Stimulated activated CD8-positive, alpha-beta memory T cell treated with anti-CD3 and anti-CD28 coated beads, Interleukin-2, amount 100 ng/mL, for 48 hours (primary cell): ENCODE measurements at places on chromosomes 2 and 18.

GRCh38 chr2:191824398-191824797 lies 22.5 kb downstream of the CAVIN2 start:
- DNase-seq: no peak

GRCh38 chr2:2719781-2720180 lies 388.7 kb upstream of the MYT1L start:
- DNase-seq: no peak

DNA sequence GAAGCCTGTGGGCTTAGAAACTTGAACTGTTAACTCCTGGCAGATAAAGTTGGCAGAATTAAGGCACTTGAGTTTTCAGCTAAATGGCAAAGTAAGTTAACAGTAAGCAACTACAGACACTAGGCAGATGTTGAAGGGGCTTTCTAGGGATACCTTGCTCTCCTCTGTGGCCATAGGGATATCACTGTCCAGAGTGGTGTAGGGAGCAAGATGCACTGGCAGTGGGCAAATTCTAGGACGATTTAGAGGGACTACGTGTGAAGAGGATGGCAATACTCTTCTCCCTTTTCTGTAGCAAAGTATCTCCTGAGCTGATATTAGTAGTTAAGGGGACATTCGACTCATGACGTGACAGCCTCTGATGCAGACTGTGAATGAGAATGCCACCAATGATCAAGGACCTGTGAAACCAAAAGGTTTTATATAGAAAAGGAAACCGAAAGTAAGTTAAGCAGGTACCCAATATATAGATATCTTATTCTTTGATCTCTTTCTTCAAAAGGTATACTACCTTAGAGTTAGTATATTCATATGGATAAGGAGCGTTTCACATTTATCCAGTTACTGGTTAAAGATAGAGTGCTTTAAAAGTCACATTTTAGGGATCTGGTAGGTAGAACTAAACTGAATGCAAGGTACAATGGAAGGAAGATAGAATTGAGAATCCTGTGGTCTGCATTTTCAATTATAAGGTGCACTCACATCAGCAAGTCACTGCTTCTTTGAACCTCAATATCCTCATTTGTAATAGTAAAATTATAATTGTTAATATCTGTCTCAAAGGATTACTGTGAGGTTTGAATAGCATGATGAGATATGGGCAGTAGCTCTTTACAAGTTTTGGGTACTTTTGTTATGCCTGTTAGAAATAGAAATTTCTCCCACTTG lies 106.4 kb downstream of the KCNH7 start:
- no peak for DNase-seq

DNA sequence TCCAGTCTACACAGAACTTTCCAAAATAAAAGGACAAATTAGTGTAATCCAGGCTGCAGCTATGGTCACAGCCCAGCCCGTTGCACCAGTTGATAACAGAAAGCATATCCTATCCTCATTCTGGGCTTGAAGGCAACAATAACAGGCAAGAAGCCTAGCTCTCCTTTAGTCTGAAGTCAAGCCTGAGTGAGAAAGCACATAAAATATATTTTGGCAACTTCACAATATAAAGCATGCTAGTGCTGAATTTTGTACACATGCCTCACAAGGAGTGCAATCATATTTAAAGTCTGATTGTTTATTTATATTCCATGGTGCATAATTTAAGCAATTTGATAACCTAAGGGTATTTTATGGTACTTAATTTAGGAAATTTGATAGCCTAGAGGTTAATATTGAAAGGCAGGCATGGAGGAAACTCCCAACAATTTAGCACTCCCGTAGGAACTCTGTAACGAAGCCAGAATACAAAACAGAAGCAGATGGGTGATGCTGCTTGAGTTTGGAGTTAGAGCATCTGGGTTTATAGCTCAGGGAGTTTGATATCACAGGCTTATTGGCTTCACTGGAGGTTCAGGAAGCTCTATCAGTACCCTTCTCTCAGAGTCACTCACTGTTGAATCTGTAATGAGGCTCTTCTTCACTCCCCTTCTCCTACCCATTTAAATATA lies 1199.1 kb upstream of the GYPC start:
- DNase-seq: no peak

DNA sequence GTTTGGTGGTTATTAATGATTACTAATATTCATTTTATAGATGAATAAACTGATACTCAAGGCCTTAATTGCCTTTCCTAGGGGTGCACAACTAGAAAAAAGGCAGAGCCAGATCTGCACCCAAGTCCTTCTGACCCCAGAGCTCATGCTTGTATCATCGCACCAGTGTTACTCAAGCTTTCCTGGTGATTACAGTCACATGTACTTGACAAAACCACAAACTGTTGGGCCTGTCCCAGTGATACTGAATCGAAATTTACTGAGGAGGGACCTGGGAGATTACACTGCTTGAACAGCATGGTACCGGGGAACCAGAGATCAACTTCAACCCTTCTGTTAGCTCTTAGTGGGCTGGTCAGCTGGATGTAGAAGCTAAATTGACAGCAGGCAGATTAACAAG lies 33.7 kb downstream of the FASTKD2 start:
- no peak for DNase-seq

DNA sequence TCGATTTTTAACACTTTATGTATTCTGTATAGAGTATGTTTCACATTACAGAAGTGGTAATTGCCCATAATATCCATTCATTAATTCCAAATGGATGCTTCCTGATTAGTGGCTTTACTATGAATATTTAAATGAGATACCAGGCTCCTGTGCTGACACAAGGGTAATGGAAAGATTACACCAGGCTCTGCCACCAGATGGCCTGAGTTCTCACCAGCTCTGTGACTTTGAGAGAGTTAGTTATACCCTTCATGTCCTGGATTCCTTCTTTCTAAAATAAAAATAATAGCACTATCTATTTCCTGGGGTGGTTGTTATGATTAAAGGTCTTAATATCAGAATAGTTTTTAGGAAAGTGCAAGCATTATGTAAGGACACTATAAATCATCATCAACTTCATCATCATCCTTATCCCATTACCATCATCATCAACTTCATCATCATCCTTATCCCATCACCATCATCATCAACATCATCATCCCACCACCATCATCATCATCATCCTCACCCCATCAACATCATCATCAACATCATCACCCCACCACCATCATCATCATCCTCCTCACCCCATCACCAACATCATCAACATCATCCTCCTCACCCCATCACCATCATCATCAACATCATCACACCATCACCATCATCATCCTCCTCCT lies 151.8 kb downstream of the DNER start:
- DNase-seq: no peak

GRCh38 chr2:31788273-31788672 lies 207.5 kb upstream of the SRD5A2 start:
- no peak for DNase-seq

GRCh38 chr2:219056896-219057708 lies 3.6 kb downstream of the IHH start:
- DNase-seq: no peak

GRCh38 chr2:153917570-153917969 lies 45.8 kb downstream of the GALNT13 start:
- no peak for DNase-seq

DNA sequence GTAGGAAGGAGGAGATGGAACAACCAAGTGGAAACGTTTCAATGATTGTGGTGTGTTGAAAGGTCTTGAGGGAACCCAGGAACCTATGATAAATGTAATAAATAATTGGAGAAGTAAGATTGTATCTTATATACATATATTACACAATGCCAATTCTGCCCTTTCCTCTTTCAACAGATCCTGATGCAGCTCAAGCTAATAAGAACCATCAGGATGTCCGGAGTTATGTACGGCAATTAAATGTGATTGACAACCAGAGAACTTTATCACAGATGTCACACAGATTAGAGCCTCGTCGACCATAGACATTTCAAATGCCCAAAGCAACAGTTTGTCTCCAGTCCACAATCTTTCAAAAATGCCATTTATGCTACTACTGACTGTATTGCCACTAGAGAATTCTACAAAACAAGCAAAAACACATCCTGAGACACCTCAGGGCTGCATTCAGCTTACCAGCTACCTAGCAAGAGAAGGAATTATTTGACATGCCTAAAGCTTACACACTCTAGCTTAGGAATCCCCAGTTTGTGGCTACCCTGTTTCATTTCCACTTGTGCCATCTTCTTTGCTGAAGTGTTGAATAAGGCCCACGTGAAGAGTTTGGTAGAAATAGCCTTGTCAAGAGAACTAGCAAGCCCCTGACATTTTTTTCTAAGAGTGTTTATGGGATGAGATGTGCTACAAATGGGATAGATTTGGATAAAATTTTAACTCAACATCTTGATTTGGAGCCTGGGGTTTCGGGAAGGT lies 24.0 kb upstream of the MAP3K20 start:
- DNase-seq: no peak

GRCh38 chr18:70659036-70659925 lies 370.4 kb downstream of the SOCS6 start:
- DNase-seq: no peak

DNA sequence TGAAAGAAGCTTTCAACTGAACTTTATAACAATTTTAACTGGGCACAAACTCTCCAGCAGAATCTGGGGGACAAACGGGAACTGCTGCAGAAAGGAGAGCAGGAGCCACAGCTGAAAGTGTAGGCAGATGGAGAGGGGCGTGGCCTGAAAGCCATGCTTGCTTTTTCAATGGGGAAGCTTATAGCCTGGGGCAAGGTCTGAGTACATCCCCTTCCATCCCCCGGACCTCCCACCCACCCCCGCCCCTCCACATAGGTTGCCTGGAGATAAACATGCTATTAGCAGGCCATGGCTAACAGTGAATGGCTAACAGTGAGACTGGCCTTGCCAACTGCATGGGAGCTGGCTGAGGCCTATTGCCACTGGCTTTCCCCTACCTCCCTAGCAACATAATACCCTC lies 317.9 kb upstream of the TANK start:
- no peak for DNase-seq

- no peak for DNase-seq
Observed at GRCh38 chr2:36376992-36377738, 21.6 kb downstream of the CRIM1 start.

DNA sequence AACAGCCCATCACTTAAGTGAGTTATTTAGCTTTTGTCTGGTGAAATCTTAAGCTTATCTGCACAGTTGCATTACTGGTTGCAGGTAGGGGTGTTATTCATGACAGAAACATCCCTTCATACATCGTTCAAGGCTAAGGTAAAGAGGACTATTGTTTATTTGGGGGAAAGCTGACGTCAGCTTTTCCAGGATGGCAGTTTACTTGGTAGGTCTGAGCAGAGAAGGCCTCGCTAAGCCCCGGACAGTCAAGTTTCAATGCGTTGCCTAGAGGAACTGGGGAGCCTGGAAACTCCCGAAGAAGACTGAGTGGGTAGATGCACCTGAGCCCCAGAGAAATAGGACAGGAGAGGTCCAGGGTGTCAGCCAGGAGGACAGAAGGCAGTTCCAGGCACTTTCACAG lies 2.2 kb downstream of the RNU4ATAC start:
- no peak for DNase-seq

DNA sequence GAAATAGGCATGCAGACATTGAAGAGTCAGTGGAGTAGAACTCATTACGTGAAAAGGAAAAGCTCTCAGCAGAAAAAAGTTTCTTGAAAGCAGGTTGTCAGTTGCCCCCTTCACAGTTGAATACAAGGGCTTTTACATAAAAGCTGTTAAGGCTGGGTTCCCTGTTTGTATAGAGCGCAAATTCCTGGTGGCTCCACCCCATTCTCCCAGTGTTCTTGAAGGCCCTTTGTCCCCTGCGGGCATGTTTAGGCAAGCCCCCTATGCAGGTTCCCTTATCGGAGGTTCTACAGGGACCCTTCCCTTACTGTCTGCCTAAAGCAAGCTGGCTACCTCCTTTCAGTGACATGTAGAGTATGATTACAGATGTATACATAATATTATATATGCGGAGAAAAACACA lies 497.2 kb upstream of the SYT4 start:
- no peak for DNase-seq
